ENCODE measurements at places on chromosomes 7 and 10. TPM values are rescaled to one million over a fixed set of nuclear protein-coding genes. Genes with fewer than 3 reads are reported as not detected.

DNA sequence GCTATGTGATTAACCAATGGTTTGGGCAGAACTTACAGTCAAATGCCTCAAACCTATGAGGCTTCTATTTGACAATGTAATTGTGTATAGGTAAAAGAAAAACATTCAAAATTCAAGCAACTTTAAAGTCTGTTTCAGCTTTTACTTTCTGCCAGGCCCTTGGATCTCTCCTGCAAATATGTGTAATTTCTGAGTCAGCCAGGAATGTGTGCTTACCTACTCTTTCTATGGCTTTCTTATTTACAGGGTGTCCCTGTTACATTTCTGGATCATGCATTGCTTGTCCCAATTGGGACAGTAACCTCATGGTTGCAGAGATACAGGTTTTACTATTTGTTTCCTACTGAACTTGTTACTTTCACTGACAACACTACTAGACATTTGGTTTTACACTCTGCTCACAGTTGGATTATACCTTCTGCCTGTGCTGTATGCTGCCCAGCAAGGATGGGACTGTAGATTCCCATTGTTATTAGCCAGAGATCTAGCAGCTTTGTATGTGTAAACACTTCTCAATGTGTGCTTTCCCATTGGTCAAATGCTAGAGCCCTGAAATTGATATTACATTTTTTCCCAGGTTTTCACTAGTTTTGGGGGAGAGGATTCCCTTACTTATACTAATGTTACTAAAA lies 355.3 kb downstream of the ARL4A start:
- no peak for DNase-seq

GRCh38 chr10:32105782-32106382 lies 49.7 kb upstream of the KIF5B start:
- no peak for DNase-seq

DNA sequence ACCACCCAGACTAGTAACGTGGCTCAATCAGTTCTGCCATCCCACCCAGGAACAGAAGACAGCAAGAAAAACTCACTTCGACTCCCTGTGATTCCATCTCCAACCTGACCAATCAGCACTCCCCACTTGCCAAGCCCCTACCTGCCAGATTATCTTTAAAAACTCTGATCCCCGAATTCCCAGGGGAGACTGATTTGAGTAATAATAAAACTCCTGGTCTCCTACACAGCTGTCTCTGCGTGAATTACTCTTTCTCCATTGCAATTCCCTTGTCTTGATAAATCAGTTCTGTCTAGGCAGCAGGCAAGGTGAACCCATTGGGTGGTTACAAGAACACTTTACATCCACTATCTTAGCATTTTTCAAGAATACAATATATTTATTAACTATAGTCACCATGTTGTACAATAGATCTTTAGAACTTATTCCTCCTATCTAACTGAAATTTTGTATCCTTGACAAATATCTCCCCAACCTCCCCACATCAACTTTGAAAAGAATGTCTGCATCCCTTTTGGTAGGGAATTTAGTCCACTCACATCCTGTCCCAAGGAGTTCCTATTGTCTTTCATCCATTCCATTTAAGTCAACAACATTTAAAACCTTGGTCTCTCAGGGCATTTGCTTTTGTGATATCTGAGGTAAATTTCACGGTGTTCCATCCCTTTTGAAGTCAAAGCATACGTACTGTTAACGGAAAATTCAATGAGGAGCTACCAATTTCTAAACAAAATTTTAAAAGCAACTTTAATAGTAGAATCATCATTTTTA lies 163.7 kb downstream of the MACC1 start:
- no peak for DNase-seq

- DNase-seq, result no peak
Measured at GRCh38 chr7:135441791-135442190, 68.1 kb downstream of the CNOT4 start.

The KAZALD1 gene
- 0.39 TPM for total RNA-seq
